ENCODE measurements at places on chromosomes 16 and 17.

- no peak for DNase-seq
Measured at GRCh38 chr16:564690-565418, 2.0 kb upstream of the NHLRC4 start.

- no peak for DNase-seq
Measured at GRCh38 chr16:71460236-71460635, 1.8 kb downstream of the ZNF23 start.

DNA sequence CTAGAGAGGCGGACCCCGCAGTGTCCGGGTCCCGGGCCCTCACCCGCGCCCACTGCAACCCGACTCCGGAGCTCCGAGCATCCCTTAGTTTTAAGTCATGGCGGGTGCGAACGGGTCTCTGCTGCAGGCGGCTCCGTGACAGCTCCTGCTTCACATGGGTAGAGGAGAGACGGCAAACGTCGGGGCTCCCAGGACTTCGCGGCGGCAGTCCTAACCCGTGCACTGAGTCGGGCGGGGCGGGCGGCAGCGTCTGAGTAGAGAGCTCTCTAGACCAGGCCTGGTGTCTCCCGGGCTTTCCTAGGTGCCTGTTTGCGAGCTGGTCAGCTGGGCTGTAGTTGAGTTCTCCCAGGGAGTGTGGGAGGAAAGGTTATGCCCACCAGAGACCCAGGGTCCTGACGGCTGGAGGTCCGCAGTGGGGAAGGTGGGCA, 345 bp downstream of the TSC2 start:
- DNase-seq: no peak

DNA sequence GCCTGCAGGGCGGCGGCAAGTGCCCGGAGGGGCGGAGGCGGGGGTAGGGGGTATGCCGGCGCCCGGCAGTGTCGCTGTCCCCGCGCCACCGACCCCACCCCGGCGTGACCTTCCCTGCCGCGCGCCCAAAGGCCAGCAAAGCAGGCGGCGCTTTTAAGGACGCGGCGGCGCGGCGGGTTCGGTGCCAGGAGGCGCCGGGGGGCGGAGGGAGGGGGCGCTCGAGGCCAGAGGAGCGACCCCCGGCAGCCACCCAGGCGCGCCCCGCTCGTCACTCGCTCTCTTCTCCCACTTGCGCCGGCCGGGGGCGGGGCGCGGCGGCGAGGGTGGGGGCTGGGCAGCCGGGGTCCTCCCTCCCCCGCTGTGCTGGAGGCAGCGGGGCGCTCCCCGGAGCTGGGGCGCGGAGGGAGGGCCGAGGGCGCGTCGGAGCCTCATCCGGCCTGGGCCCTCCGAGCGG, 8.6 kb upstream of the BAHCC1 start:
- no peak for DNase-seq

- no peak for DNase-seq
Measured at GRCh38 chr16:85473909-85474620, 139.1 kb upstream of the GSE1 start.

GRCh38 chr16:1045993-1046911, 26.3 kb upstream of the SSTR5 start:
- no peak for DNase-seq
